ENCODE measurements at places on chromosomes 6 and 20.

- no peak for DNase-seq
Observed at GRCh38 chr20:34041226-34041625, 47.5 kb downstream of the RALY start.

DNA sequence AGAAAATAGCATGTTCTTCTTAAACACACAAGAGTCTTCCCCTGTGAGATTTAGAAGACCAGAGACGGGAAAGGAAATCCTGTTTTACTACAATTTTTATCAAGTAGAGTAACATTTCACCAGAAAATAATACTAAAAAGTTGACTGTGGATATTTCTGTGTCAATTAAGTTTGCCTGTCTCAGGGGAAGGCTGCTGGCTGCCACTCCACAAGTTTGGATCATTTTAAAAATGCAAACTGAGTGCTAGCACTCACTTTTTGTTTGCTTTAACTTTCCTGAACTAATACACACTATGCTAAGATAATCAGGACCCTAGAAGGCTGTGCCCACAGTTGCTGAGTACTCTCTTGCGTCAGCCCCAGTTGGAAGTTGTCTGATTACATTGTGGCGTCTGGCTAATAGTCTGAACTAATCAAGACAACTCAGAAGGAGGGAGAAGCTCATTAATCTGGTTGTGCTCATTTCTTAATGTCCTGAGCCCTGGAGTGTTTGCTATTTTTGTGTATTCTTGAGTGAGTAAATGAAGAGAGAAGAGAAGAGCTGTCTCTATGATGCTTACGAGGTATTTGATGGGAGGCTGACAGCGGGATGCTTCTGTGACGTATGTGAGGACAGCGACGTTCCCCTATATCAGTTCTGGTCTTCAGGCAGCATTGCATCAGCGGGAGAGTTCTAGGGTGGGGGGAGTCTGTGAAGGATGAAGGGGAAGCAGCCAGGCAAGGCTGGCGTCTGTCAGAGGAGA, 664.2 kb downstream of the QKI start:
- peak; percentile 3 for DNase-seq

- DNase-seq = peak; percentile 49
Observed at GRCh38 chr20:61271312-61272231, 19.5 kb downstream of the CDH4 start.

DNA sequence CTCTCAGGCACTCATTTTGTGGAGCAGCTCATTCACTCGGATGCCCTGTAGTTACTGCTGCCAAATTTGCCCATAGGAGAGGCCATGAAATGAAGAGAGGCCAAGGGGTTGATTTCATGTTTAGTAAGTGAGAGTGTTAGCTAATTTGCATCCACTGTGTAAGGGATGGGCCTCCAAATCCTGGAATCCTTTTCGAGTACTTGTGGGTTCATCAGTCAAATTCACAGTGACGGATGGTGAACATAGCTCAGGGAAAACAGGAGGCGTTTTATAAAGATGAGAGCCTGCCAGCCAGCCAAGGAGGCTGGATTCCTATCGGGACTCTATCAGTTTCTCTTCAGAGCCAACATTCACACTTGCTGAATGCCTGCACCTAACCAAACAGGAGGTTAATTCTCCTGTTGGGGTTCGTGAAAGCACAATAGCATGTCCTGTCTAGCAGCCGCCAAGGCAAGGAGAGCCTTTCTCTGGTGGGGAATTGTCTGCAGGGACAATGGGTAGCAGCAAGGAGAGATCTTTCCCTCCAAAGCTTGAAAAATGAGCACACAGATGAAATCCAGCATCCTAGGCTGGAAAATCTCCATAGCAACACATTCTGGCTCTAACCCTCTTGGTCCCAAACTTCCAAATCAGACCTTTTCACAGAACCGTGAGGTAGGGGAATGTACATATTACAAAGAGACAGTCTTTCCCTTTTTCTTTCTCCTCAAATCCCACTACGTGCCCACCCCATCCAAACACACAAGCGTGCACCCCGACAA, 231.4 kb upstream of the ECI2 start:
- no peak for DNase-seq

DNA sequence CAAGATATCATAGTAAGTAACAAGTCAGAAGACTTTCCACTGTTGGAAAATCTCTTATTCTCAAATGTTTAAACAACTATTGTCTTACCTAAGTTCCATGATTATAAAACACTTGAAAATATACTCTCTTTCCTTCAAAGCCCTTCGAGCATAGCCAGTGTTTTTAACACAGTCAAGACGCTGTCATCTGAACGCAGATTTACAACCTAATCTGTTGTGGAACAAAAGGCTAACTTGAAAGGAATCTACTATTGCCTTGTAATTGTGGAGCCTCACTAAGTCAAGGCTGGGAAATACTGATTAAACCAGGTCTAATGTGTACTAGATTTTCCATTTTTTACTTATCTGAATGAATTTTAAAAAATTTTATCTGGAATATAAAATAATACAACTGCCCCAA, 205.8 kb downstream of the TRDN start:
- no peak for DNase-seq

DNA sequence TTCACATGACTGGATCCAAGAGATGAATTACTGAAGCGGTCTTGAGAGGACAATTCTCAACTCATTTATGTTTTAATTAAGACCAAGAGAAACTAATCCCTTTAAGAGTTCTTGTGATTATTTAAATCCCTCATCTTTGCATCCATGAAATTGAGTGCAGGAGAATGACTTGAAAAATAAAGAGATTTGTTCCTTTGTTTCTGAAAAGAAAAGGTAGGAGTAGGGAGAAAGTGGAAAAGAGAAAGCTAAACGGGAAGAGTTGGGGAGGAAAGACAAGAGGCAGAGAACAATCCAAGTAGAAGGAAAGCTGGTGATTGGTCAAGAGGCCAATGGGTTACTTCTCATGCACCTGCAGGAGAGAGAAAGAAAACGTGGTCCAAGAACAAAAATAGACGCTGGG, 75.2 kb upstream of the SOX4 start:
- no peak for DNase-seq

GRCh38 chr6:41707565-41708200, 27.7 kb downstream of the TFEB start:
- DNase-seq = peak; percentile 40

- no peak for DNase-seq
Observed at GRCh38 chr6:22550971-22551670, 18.2 kb upstream of the HDGFL1 start.

DNA sequence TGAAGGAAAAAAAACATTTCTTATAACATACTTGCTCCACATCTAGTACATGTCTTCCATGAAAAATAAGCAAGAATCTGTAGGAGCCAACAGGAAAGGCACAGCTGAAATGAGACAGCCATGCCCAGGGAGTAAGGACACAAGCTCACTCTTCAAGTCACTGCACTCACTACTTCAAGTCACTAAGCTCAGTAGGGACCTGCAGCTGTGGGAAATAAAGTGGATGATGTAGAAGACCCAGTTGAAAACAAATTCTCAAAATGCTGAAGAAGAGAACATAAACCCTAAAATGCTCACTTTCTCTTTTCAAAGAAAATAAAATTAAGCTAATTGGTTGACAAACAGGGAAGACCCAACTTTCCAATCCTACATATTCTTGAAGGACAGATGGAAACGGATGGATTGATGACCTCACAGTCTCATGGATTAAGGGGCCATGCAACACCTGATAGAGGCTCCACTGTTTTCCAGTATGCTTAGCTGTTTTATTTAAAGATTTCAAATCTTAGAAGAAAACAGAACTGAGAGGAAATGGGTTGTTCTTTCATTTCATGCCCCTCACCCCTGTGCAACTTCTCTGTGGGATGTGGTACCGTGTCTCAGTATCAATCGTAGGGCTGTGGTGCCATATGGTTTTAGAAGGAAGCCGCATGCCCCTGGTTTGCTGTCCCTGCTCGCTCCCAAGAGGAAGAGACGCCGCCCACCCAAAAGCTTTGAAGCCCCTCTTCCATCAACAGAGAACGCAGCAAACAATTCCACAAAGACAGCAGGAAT, 133.3 kb downstream of the WDR27 start:
- DNase-seq = no peak

GRCh38 chr6:86122086-86122485, 479.4 kb upstream of the SYNCRIP start:
- no peak for DNase-seq

- DNase-seq = no peak
Observed at GRCh38 chr20:4666001-4666479, 55.7 kb upstream of the PRND start.

DNA sequence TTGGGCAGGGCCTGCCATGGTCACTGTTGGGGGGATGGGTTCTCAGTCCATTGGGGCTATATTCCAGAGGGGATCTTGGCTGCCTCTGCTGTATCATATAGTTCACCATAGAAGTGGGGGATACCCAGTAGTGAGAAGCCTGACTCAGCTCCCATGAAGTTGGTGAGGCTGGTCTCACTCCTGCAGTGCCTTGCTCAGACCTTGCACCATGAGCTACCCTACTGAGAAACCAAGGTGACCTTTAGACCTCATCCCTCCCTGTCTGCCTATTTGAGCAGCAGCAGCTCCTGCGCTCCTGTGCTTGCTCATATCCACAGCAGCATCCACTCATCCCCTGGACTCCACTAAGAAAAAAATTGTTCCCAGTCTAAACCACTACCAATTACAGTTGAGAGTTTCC, 56.0 kb upstream of the HEY2 start:
- no peak for DNase-seq

GRCh38 chr6:88709819-88710246, 253.6 kb downstream of the RNGTT start:
- DNase-seq = no peak

GRCh38 chr6:112176175-112176574, 78.2 kb downstream of the LAMA4 start:
- DNase-seq = no peak

GRCh38 chr20:56943946-56944945, 315.1 kb downstream of the TFAP2C start:
- no peak for DNase-seq

DNA sequence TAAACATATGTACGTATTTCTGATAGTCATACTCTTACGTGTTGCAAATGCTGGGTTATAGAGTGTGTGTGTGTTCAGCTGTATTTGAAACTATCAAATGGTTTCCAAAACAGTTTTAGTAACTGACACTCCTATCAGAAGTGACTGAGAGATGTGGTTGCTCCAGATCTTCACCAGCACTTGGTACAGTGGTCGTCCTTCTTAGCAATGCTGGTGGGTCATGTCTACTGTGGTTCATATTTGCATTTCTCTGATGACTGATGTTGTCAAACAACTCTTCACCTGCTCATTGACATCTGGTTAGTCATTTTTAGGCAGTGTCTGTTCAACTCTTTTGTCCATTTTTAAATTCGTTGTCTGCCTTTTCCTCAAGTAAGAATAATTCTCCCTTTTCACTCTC, 259.3 kb downstream of the KIF16B start:
- no peak for DNase-seq

DNA sequence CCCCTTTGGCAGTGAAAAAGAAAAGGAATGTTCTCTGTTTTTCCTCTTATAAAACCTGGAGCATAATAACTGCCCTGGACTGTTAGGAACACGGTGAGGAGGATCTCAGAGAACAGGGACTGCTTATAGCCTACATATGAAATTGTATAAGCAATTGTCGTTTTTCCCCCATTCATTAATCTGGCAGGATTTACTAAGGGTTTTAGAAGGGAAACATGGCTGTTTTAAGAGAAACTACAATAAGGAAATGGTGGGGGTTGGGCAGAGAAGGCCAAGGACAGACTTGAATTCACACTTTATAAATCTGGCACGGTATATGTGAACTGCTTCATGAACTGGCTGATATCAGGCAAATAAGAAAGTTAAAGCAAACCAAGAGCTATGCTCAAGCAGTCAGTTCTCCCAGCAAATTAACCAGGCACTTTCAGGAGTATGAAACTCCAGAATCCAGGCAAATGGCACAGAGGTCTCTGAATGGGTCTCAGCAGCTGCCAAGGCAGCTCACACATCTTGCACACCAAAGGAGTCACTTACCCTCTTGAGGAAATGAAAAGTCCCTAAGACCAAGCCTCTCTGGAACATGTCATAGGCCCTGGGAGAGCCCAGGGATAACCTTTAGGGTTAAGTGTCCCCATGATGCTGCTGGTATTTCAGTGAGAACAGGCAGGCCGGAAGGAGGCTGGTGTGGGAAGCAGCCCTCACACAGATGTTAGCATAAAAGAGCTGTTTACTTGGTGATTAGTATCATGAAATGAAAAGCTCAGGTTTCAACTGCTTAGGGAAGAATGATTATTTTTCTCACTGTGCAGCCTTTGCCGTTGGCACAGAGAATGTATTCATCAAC, 260.5 kb upstream of the MARCKS start:
- no peak for DNase-seq

DNA sequence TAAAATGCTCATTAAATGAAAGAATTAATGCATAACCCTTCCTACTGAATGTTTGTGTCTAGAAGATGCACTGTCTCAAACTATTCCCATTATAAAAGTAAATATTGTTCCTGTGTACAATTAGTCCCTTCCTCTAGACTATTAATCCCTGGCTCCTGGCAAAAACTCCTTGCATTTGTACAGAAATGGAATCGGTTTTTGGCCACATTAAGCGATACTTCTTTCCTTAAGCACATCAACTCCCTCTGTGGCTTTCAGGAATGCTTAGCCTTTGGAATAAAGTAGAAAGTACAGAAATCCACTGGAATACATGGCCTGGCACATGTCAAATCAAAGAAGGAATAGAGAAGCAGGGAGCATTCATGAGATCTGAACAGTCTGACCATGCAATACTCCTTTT, 179.8 kb downstream of the GMPR start:
- no peak for DNase-seq

DNA sequence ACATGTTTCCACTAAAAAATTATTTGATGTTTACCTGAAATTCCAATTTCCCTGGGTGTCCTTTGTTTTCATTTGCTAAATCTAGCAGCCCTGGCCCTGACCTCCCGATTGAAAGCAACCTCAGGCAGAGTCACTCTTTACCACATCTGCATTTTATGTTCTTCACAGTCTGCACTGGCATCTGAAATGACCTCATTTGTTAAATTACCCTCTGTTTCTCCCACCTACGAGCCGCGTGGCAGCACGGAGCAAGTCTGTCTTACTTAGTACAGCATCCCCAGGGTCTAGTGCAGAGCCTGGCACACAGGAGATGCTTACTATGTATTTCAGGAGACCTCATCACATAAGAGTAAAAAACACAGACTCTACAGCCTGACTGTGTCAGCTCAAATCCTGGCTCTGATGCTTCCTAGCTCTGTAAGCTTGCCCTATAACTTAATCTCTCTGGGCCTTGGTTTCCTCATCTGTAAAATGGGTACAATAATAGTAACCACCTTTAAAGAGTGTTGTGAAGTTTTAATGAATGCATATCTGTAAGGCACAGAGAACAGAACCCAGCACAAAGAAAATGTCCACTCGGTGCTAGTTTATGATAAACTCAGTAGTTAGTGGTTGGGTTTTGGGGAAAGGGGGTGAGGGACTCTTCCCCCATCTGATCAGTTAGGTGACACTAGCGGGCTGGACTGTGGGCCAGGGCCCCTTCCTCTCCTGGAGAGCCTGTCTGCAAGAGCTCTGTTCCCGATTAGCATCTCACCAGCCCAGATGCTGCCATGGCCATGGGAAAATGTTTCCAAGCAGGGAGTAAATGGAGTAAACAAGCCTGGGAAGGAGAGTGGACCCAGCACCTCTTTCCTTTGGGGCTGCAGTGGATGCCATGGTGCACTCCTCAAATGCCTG, 88.2 kb downstream of the PREX1 start:
- no peak for DNase-seq

- DNase-seq = no peak
Observed at GRCh38 chr6:158808941-158809678, 10.1 kb downstream of the EZR start.
